ENCODE measurements at places on chromosomes 2 and 18.

DNA sequence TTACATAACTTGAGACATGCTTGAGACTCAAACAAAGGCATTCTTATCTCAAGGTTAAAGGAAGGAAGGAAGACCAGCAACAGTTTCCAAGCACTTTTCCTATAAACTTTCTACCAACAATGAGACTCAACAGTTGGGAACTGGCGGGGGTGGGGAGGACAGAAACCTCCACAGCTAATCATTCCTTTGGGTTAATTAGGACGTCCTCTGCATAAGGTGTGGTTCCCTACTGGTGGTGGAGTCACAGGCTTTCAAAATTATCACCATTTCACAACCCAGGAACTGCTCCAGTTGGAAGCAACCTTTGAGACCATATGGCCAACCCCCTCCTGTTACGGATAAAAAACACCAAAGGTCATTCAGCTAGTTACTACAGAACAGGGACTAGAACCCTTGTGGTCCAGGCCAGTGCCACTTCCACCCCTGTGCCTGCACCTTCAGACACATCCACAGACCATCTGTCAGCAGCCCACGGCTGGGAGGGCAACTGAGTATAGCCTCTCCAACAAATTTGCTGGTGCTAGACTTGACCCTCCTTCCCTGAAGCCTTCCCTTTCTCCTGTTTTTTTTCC, 30.1 kb upstream of the ATL2 start:
- DNase-seq, result no peak

DNA sequence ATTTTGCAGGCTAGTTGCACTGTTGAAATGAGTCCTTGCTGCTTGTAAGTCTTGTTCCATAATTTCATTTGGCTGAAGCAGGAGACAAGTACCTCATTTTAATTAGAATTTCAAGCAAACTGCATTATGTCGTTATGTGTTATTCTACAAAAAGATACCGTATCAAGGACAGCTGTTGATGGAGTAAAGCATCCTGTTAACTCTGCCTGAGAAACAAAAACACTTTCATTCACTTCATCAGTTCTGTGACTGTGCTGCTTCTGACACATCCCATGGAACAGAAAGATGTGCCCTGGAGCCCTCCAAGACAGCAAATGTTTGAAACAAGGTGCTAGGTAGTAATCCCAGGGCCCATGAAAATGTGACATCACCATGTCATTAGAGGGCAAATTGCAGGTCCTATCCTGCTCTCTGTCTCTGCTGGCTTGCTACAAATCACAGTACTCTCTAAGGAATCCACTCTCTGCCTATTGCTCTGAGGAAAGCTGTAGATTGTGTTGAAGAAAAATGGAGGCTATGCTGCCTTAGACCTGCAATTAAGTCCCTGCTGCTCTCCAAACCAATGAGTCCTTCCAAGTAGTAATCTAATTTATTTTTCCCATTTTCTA, 209.7 kb upstream of the PARD3B start:
- no peak for DNase-seq

- DNase-seq, result no peak
Measured at GRCh38 chr2:1623906-1624445, 120.3 kb downstream of the PXDN start.

DNA sequence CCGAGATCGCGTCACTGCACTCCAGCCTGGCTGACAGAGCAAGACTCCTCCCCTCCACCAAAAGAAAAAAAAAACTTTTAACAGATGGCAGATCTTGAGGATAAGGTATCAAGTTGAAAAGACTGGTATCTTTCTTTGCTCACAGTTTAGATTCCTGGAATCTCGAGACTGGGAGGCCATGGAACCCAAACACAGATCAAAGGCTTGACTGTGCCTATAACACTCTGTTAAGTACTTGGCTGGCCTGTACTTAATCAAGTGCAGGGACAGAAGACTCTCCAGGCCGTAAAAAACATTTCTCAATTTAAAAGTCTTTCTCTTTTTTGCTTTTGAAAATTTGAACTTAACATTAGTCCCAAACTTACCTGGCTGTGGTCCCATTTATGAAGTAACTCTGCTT, 107.1 kb upstream of the ZNF516 start:
- no peak for DNase-seq

DNA sequence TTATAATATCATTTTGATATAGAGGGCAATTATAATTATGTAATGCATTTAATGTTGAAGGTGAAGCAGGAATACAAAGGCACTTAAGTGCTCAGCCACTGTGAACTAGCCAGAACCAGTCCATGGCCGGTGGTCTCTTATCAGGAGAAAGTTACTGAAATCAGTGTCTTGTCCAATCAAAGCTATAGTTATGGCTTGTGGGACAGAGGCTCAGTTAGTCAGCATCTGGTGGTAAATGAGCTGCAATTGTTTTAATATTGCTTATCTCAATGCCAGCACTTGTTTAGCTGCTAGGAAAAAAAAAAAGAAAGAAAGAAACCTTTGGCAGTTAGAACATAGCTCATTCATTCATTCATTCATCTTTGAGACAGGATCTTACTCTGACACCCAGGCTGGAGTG, 3.8 kb upstream of the ALS2 start:
- no peak for DNase-seq

- DNase-seq, result no peak
Measured at GRCh38 chr2:100278986-100279385, 43.3 kb downstream of the LONRF2 start.

GRCh38 chr2:159285929-159286708, at the start of gene WDSUB1:
Gene WDSUB1 (minus strand): TSS chr2:159286703. CDS start chr2:159283069, 3,634 bp downstream.
- no peak for DNase-seq

- no peak for DNase-seq
Measured at GRCh38 chr2:52264488-52264887, 1232.6 kb upstream of the NRXN1 start.

DNA sequence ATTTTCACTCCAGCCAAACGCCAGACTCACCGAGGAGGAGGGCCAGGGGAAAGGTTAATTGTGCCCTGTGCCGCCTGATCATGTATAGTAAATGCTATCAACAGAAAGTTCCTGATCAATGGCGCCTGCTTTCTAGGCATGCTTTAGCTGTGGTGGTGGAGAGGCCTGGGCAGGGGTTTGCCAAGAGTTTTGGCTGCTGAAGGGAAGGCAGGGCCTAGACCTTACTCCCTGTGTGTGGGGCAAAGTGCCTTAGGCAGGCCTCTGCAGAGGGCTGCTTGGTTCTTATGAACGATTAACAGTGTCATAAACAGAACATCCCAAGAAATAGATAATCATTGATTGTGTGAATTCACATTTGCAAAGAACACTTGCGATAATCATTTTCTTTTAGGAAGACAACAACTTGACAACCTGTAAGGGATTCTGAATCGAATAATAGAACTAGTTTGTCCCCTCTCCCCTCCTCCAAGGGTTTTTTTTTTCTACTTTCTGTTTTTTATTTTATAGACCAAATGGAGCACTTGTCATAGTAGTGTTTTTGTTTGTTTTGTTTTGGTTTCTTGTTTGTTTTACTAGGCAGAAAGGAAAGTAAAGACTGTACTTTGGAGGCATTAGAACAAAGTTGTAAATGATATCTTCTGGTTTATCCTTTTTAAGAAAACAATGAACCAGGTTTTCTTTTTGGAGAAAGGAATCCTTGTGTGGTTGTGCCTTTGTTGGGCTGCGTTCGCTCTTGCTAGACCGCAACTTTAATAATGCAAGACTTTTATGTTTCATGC, 6.5 kb downstream of the TSHZ1 start:
- no peak for DNase-seq

DNA sequence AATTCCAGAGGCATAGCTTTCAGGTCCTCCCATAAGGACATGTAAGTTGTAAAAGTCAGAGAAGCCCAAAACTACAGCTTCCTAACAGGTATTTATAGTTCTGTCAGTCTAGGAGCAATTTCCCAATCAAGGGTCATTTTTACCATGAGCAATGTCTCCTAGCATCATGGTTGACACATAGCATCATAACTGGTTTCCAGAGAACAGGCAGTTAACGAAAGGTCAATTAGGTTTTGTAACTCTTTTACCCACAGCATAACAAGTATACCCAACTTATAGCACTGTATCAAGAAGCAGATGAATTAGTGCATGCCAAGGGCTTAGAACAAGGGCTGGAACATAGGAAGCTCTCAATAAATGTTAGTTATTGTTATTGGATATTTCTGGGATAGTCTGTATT, 110.1 kb downstream of the MREG start:
- no peak for DNase-seq

DNA sequence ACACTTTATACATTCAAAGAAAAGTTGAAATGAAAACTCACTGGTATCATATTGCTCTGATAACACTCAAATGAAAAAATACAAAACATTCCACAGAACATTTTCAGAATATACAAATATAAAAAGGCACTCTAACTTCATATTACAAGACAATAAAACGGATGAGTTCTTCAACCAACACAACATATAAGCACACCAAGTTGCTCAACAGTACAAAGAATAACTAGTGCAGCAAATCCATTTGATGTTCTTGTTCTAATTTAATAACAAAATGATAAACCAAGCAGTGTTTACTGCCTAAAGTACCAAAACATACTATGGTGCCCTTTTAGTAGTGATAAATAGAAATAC, 60.8 kb upstream of the PGAP1 start:
- DNase-seq, result no peak

DNA sequence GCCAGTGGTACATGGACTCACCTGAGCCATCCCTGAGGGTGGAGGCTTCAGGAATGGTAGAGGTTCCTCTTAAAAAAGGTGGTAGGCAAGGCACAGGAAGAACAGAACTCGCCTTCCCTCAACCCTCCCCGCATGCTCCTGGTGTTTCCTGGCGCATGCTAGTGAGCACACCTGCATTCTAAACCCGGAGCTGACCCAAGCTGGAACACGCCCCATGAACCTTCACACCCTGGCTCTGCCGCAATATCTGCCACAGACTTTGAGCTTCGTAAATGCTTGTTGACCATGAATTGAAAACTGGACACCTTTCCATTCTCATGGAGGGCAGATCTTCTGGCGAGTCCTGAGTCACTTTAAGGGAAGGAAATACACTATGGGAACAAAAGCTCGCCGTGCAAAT, 601.3 kb upstream of the RAB6C start:
- no peak for DNase-seq

- DNase-seq, result no peak
Measured at GRCh38 chr18:708096-708495, 4.3 kb downstream of the ENOSF1 start.

DNA sequence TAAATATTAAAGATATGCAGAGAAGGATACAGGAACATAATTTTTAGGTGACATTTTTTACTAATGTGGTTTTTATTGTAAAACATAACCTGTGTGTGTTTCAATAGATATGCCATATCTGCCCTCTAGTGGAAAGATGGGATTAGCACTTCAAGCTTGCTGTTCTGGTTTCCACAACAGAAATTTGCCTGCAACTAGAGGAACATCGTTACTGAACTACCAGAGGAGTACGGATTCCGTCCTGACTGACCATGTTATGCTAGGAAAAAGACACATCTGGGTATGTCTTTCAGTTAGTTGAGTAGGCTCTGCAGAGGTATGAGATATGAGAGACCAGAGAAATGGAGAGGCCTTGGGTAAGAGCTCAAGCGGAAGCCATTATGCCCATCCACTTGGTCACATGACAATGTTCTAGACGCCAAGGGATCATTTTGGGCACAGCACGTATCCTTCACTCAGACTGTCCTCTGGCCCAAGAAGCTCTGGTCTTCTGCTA, 104.9 kb downstream of the MBD2 start:
- peak; percentile 12 for DNase-seq

DNA sequence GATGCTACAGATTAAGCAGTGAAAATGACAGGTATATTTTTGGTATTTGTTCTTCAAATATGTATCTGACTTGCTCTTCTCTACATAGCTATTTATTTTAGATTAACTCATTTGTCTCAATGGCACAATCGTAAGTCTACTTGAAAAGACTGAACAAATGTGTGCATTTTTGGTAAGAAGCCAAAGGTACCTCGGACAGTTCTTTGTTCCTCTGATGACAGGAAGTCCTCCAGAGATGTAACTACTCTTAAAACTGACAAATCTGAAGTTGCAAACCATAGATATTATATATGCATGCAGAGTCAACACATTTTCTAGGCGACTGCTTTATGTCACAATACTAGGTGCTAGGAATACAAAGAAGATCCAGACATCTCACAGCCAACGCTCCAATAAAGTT, 36.7 kb downstream of the NDUFAF7 start:
- no peak for DNase-seq

DNA sequence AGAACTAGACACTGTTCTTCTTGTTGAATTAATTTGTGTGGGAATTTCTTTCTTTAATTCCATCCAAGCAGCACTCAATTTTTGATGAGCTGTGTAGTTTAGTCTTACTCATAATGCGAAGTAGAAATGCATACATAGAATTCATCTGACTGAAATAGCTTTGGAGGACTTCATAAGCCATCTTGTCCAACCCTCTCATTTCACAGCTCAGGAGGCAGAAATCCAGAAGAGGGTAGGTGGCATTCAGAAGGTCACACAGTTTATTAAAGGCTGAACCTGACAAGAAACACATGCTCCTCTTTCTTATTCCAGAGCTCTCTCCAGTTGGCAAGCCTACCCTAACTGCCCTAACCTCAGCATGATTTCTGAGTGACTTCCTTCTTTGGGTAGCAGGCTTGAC, 169.2 kb upstream of the NOSTRIN start:
- DNase-seq, result no peak

- no peak for DNase-seq
Measured at GRCh38 chr2:84169871-84170270, 289.2 kb downstream of the SUCLG1 start.

DNA sequence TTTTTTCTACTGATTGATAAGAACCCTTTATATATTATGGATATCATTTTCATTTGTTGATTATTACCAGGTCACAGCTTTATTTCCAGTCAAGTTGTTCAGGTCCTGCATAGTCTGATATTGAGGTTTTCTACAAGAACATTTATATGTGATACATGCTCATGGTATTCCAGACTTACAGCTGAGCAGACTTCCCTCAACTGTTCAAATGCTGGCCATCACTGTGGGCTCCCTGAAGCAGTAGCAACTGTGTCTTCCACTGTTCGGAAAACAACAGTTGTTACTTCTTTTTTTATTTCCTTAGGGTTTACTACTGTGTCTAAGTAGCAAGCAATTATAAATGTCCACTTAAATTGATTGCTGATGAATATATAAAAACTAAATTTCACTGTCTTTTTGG, 79.5 kb downstream of the DGKD start:
- no peak for DNase-seq

DNA sequence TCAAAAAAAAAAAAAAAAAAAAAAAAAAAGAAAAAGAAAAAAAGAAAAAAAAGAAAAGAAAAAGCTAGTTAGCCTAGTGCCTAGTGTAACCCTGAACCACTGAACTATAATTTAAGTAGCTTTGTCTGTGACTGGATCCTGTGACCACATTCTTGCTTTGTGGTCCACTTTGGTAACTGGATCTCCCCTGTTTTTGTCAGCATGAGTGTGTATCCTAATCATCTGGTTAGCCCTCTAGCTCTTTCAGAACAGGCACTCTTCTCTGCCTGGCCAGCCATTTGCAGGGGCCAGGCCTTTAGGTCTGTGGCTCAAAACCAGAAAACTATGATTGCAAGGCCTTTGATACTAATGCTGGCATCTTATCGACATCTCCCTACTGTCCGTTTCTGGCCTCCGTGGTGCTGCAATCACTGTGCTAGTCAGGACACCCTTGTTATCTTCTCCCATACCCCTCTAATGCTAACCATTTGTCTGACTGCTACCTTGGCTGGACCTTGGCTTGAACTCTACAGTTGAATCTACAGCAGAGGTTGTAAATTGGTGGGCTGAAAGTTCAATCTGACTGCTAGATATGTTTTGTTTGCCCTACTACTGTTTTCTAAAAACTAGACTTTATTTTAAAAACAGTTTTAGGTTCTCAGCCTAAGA, 40.5 kb downstream of the RBKS start:
- no peak for DNase-seq
